Fibroblast of lung (primary cell): ENCODE measurements at places on chromosomes 5 and 9. TPM values are rescaled to one million over a fixed set of nuclear protein-coding genes. Genes with fewer than 3 reads are reported as not detected.
A peak's percentile ranks its signal among the peaks of the same experiment; 100 is the strongest.

Gene GLRA1
- not detected in 2 replicates for total RNA-seq

GRCh38 chr5:92567831-92568450 is 1013.1 kb downstream of the NR2F1-AS1 start:
- no peak for DNase-seq

Gene SEMA4D
- 2.6 TPM in 2 replicates for total RNA-seq

- peak; percentile 45 for DNase-seq
Observed at GRCh38 chr5:157651623-157652376, 438 bp downstream of the SOX30 start.

Gene HK3
- under 0.01 TPM in 1 of 2 replicates, not detected in the other for total RNA-seq

DNA sequence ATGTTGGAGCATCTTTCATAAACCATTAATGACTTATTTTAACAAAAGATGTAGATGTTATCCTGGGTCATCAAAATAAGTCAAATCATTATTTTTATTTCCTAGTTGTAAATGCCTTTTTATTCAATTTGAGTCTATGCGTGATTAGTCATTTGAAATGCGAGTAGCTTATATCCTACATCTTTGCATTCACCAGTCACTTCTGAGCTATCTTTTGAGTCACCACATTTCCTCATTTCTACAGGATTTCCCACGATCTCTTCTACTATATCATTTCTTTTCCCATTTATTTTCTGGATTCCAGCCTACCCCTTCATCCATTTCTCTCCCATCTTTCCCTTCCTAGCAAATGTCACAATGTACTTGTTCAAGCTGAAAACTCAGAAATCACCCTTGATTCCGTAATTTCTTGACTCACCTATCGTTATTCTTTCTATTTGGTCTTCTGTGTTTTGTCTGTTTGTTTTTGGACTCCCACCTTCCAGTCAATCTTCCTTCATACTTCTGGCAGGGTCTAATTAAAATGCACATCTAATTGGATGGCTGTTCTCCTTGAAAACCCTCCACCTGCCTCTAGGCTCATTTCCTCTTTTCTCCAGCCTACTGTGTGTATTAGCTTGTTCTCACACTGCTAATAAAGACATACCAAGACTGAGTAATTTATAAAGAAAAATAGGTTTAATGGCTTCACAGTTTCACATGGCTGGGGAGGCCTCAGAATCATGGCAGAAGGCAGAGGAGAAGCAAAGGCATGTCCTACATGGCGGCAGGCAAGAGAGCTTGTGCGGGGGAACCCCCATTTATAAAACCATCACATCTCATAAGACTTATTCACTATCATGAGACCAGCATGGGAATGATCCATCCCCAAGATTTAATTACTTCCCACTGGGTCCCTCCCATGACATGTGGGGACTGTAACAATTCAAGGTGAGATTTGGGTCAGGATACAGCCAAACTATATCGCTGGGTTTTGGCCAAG is 112.4 kb downstream of the MEF2C start:
- DNase-seq: peak; percentile 41

DNA sequence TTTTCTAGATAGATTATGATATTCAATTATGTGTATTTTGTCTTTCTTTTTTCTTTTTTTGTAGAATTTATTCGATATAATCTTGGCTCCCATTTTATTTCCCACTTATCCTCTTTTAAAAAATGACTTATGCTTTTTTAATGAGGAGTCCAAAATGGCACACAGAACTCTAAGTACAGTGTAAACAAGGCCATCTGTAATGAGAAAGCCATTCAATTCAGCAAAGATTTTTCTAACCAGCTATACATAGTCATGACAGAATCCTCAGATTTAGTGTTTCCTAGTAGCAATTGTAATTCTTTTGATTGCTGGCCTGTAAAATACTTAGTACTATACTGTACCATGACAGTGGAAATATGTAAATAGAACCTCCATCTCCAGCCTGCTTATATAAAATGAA is 651.4 kb downstream of the RAB3C start:
- no peak for DNase-seq

GRCh38 chr5:68172314-68172713 is 43.2 kb upstream of the PIK3R1 start:
- no peak for DNase-seq

Gene PCDHGB1
- 3.1 and 4.3 TPM in 2 replicates for total RNA-seq

DNA sequence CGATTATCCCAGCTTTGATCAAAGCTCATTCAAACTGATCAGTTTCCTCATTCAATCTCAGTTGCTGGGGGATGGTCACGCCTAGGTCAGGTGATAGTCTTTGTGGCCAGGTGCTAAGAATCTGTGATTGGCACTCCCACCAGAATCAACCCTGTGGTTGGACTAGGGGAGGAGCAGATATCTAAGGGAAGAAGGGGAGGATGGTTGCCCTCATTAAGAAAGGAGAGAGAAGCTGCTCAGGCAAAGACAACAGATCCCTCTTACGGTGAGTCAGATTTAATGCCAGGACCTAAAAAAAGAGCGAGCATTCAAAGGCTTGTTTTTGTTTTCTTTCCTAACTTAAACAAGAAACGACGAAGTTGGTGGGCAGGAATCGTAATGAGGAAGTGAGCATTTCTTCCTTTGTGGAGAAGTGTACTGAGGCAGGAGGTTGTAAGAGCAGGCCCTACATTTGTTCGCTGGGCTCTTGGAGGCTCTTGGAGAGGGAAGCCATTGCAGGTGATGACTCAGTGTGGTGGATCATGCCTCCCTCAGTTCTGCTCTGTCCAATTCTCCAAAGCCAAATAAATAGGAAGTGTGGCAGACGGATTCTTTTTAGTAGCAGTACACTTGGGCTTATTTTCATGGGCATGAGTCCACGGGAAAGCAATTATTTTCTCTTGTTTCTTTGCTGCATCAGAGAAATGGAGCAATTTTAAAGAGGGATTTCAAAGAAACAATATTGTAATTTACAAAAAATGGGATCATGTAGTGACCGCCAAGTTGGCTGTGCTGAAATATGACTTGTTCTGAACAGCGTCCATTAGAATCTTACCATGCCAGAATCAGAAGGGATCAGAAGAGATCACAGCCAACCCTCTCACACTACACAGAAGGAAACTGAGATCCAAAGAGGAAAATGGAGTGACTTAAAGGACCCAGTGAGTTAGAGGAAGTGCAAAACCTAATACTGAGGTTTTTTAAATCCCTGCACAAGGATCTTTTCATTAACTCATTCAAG is 18.7 kb upstream of the TGFBR1 start:
- DNase-seq: peak; percentile 87

GRCh38 chr9:135252980-135253304 is 165.5 kb downstream of the OLFM1 start:
- DNase-seq: no peak

DNA sequence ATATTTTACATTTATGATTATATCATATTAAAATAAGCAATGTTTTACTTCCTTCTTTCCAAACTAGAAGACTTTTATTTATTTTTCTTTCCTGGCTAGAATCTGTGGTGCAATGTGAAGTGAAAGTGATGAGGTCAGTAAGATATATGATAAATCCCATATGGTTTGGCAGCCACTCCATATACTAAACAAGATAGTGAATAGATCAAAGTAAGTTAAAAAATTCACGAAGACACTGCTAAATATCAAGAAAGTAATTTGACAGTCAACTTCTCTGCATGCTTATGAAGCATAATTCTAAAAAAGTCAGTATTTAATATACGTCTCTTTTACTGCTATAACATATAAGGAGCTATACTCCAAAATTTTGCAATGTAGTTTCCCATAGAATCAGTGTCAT is 972.8 kb downstream of the DTWD2 start:
- no peak for DNase-seq

GRCh38 chr9:13213337-13213736 is 66.2 kb downstream of the MPDZ start:
- DNase-seq: peak; percentile 26

GRCh38 chr5:170520372-170520771 is 16.6 kb downstream of the KCNIP1 start:
- DNase-seq: no peak

DNA sequence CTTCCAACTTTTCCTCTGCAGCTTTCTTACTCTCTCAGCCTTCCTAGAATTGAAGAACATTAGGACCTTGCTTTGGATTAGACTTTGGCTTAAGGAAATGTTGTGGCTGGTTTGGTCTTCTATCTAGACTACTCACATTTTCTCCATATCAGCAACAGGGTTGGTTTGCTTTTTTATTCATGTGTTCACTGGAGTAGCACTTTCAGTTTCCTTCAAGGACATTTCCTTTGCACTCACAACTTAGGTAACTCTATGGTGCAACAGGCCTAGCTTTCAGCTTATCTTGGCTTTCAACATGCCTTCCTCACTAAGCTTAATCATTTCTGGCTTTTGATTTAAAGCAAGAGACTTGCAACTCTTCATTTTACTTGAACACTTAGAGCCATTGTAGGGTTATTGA is 153.1 kb downstream of the CCDC192 start:
- no peak for DNase-seq

DNA sequence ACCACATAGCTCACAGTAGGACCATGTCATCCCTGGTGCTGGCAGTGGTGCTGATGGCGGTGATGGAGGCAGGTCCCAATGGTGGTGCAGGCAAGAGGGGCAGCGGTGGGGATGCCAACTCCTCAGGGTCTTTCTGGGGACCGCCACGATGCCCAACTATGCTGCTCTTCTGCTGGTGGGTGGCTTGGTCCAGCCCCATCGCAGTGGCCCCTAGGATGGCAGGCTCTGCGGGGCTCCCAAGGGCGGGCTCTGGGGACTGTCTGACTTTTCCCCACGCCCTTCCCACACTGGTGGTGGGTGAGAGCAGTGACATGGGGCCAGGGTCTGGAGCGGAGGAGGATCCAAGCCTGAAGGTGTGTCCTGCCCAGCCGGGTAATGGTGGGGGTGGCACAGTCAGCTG is 288.9 kb upstream of the RIOK2 start:
- DNase-seq: no peak

- no peak for DNase-seq
Observed at GRCh38 chr9:84456527-84456926, 116.0 kb upstream of the SLC28A3 start.

Gene SMIM23
- not detected in 2 replicates for total RNA-seq

DNA sequence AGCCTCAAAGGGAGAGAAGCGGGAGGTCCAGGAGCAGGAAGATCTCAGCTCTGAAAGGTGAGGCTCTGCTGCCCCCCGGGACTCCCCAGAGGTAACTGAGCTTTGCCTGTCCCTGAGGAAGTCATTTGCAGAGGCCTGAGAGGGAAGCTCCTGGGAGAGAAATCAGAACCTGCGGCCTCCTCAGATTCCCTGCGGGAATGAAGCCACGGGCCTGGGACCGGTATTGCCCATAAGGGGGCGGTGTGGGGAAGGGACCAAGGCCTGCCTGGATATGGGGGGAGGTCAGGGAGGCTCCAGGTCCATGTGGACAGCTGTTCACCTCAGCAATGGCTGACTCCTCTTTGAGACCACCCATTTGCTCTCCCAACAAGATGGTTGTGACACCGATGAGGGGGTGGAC is 1.3 kb downstream of the SPATA31E1 start:
- DNase-seq: no peak

DNA sequence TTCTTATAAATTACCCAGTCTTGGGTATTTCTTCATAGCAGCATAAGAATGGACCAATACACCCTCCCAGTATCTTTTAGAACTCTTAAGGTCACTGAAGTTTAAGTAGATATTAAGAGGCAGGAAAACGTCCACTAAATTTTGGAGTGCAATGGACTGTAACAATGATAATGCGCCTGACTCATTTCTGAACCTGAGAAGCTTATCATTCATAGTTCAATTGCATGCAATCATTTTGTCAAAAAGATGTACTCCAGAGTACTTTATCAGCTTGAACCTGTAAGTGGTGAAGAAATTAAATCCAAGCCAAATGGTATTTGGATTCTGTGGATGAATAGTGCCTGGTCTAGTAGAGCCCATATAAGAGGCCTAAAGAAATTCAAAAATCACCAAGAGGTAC is 196.5 kb upstream of the CDH9 start:
- DNase-seq: peak; percentile 4

Gene LCN1
- total RNA-seq: not detected in 2 replicates

Gene SPINK1
- total RNA-seq: not detected in 2 replicates

- no peak for DNase-seq
Observed at GRCh38 chr9:105047742-105048041, 119.7 kb upstream of the ABCA1 start.

DNA sequence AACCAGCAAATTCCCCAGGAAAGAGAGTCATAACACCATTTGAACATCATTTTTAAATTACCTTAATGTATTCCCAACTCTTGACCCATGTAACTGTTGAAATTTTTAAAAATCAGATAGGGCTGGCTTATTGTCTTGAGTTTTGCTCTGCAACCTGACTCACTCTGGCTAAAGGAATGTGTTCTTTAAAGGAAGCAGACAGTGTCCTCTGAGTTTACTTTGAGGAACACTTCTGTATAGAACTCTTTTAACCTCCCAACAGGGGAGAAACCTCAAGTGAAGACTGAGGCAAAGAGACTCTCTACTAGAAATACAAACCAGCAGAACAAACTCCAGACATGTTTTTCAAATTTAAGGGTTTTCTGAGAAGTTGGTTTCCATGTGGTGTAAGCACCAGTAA is 248.9 kb downstream of the CWC27 start:
- DNase-seq: peak; percentile 55

DNA sequence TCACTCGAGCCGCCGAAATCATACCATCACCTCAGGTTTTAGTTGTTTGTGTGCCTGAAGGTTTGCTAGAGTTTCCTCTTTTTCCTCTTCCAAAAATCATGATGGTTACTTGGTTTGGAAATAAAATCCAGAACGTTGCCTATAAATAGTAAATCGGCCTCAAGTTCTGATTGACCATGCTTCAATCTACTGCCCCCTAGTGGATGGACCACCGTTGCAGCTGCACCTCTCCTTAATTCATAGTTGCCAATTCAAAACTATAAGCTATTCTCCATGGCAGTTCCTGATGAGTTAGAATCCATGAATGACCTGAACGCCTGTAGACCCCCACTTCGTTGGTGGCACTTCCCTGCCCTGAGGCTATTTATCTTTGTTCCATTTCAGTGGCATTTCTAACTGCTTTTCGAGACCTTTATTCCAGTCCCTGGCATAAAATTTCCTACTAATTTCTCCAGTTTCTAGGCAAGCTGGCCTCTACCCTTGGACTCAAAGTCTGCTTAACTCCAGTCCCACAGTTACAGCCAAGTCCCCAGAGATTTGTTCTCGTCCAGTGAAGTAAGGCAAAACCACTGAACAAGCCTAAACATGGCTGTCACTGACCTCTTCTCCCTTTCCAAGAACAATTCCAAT is 422.6 kb downstream of the EFNA5 start:
- peak; percentile 25 for DNase-seq

DNA sequence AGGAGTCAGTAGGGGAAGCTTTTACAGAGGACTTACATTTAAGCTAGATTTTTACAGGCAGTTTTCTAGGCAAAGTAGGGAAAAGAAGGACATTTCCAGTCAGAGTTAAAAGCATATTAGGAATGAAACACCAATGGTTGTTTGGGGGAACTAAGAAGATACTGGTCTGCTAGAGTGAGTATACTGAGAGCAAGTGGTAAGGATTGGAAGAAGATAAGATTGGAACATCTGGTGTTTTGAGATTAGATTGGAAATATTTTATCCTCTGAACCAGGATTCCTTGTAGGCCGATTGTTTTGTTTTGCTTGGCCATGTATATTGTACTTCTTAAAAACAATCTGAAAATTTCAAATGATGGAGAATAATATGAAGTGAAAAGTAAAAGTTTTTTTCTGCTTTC is 7.7 kb downstream of the FBXO38 start:
- DNase-seq: peak; percentile 15

Gene FSTL4
- total RNA-seq: 0.33 TPM in 1 of 2 replicates, not detected in the other

Gene NKD2
- total RNA-seq: under 0.01 and 0.26 TPM in 2 replicates

GRCh38 chr9:126806336-126806735 is 1.5 kb downstream of the ZBTB43 start:
- DNase-seq: peak; percentile 11
